Myometrial cell (primary cell): ENCODE measurements at places on chromosomes 7 and 10. TPM values are rescaled to one million over a fixed set of nuclear protein-coding genes. Genes with fewer than 3 reads are reported as not detected.

Gene CCDC71L
- 181 and 217 TPM in 2 replicates for total RNA-seq

Gene PPP1R17
- not detected in 2 replicates for total RNA-seq

Gene MAP3K8
- 4.6 and 25.7 TPM in 2 replicates for total RNA-seq

Gene FFAR4
- not detected in 2 replicates for total RNA-seq

Gene OR2A42
- not detected in 2 replicates for total RNA-seq

Gene ZNF248
- total RNA-seq = 2.9 and 3.2 TPM in 2 replicates

Gene MAT1A
- not detected in 2 replicates for total RNA-seq
